ENCODE measurements at places on chromosomes 2 and 18.

- DNase-seq = peak; percentile 57
These were observed 321.7 kb upstream of the REV1 start for GRCh38 chr2:99811544-99811943.

GRCh38 chr2:121291251-121291580, 6.2 kb upstream of the TFCP2L1 start:
- DNase-seq = no peak

DNA sequence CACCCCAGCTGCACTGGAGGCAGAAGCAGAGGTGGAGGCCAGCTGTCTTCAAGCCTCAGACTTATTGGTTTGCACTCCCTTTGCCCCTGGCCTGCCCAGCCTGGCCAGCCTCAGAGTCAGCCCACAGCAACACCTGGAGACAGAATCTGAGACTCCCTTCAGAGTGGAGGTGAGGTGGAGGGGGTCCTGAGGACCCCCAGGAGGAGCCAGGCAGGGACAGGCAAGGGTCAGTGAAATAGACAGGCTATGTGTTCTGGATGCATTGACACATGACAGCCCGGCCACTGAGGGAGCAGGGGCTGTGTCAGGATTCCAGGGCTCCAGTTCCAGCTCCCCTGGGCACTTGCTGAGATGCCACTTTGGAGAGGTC, 309.7 kb downstream of the MYCN start:
- no peak for DNase-seq

GRCh38 chr2:179218848-179219594, 45.6 kb downstream of the SESTD1 start:
- DNase-seq = peak; percentile 83

DNA sequence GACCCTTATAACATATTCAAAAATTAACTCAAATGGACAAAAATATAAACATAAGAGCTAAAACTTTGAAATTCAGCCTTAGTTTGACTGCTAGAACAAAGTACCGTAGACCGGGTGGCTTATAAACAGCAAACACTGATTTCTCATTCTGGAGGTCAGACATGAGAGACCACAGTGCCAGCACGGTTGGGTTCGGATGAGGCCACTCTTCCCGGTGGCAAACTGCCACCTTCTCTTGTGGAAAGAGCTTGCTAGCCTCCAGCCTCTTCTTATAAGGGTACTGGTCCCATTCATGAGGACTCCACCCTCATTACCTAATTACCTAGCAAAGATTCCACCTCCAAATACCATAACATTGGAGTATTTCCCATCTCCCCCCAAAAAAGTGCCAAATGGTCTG, 91.3 kb downstream of the FAM210A start:
- DNase-seq = no peak

- peak; percentile 54 for DNase-seq
These were observed 128.0 kb downstream of the OLA1 start for GRCh38 chr2:174120346-174120745.

- peak; percentile 21 for DNase-seq
These were observed 98.5 kb downstream of the ATAD2B start for GRCh38 chr2:23828256-23828980.

DNA sequence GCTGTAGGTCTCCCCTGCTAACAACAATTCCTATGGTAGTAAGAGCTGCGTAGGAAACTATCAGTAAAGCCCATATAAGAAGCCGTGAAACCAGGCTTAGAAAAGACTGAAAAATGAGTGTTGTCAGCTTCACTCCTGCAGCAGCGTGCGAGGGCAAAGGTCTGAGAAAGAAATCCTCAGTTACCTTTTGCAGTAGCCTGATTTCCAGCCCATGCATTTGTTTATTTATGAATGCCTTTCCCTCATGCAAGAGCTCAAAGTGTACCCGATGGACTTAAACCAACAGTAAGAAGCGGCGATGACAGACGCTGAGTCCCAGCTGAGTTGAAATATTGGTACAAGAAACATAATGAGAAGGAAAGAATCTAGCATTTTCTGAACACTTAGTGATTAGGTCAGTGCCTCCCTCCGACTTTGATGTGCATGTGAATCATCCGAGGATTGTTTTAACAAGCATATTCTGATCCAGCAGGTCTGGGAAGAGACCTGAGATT, 15.0 kb upstream of the POLI start:
- peak; percentile 60 for DNase-seq

GRCh38 chr2:88735853-88736252, 44.4 kb downstream of the RPIA start:
- DNase-seq = peak; percentile 40

- no peak for DNase-seq
These were observed 210.3 kb upstream of the SMAD2 start for GRCh38 chr18:48140731-48141130.

DNA sequence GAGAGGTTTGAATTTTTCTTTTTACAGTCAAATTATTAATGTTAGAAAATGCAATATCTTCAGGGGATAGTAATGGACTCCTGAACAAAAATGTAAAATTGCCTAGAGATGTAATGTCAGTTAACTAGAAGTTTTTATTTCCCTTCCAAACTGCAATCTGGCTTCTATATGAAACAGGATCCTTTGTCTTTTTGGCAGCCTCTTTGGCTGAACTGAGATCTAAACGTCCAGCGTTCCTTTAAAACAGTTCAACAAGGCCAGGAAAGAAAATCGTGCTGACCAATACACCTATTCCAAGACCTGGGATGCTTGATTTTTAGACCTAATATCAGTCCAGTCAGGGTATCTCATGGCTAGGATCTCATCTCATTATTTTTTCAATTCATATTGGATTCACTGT, 245.5 kb downstream of the FIGN start:
- no peak for DNase-seq

- DNase-seq = no peak
These were observed 114.1 kb downstream of the ZNF516 start for GRCh38 chr18:76380791-76381405.

DNA sequence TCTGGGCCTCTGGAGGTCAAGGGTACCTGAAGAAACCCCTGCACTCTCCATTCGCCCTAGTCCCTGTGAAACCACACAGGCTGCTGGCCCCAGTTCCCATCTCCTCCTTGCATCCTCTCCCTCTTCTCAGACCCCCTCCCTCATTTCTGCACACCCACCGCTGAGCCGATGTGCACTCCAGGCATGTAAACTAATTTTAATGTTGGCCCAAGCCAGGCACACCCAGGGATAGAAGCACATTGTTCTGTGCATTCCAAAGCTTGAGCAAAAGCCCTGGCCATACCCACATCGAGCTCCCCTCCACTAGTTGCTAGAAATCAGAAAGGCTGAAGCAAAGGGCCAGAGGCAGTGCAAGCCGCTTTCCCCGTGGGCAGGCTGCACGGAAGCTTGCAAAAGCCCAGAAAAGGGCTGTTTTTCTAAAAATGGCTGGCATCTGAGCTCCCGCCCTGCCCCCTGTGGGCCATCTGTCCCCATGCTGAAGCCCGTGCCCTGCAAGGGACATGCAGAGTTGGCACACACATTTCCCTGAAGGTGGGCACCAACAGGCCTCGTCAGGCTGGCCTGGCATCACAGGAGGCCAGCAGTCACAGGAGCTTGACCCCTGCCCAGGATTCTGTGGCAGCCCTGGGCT, 181.6 kb downstream of the SMAD7 start:
- DNase-seq = no peak

DNA sequence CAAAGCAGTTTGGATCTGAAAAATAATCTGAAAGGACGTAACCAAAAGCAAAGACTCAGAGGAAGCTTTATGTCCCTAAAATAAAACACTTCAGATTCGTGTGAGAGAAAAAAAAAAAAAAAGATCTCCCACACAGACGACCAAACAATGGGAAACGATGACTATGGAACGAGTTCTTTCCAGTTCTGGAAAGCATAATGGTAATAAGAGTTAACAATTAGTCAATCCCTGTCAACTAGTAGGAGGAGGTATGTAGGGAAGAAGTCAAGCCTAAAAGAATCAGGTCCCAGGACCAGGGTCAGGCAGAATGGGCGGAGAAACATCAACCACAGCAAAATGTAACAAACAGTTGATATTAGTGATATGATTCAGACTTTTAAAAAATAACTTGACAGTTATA, 170.3 kb upstream of the SETBP1 start:
- DNase-seq = no peak

- DNase-seq = peak; percentile 9
These were observed 12.2 kb downstream of the MYO3B start for GRCh38 chr2:170190172-170190571.

DNA sequence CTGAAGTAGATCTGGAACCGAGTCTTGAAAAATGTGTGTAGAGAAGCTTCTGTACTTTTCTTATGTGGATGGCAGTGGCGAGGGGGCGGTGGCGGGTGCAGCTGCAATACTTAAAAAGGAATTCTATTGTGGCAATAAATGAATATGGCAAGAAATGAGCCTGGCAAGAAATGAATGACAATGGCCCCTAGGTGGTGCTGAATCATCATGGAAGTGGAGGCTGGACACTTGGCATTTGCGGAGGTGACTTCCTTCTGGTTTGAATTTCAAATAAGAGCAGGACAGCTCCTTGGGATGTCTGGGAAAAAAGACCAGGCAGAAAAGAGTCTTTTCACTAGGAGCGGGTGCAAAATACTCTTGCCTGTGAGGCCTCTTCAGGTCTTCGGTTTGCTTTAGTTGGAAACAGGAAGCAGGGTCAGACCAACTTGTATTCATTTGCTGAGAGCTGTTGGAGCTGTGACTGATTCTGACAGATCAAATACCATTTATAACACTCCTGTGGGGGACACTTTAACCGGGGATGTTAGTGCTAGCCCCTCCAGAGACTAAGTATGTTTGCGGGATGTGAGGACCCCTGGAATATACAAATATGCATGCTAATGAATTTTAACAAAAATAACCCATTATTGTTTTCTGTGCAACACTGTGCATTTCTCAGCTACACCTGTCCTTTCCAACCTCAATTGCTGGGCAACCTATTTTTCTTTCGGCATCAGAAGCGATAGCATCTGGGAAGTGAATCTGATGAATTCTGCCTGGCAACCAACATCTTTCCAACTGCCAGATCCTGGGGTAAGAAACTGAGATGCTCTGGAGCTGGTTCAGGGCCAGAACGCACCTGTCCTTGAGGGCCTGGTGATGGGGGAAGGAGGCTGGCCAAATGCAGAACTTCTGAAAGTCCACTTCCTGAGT, 35.4 kb downstream of the FASTKD2 start:
- DNase-seq = peak; percentile 84

DNA sequence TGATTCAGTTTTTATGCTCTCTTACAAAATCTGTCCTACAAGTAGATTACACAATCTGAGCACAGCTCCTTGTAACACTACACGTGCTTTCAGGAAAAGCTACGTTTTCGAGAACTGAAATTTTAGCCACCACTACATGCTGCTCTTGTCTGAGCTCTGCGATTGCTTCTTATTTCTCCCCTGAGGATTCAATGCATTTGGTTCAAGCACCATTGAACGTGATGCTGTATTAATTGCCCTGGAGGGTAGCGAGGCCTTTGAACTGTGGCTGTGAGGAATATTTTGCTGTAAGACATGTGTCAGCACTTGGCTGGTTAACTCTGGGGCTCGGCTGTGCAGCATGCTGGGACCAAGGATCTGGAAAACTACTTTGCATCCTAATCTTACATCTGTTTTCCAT, 405.8 kb downstream of the EPHA4 start:
- DNase-seq = no peak

DNA sequence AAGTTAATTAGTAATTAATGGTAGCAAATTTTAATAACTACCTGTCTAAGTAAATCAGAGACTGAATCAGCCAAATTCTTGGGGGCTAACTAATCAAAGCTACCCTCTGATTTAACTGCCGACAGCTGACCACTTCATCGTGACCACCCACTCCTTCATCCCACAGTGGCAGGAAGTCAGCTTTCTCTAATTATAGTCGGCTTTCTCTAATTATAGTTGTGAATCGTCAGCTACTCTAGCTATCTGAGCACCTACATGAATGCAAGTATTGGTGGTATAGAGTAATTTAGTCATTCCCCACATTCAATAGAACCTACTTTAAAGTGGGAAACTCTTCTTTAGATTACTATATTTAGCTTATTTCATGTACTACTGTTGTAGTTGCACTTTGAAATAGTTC, 185.5 kb downstream of the PTGR3 start:
- DNase-seq = no peak

DNA sequence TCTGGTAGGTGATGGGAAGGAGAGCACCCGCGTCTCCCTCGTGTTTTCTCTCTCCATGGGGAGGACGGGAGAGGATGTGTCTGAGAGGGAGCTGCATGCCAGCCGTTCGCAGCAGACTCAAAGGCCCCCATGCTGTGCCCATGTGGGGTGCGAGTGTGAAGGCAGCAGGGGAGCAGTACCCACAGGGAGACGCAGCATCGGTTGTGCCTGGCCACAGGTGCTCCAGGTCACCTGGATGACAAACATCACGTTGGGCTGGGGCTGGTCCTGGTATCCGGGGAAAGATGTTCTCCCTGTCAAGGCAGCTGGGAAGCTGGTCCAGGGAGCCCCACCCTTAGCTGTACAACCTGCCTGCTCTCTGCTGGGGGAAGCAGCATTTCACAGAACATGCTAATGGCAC, 119.5 kb upstream of the SALL3 start:
- DNase-seq = no peak

DNA sequence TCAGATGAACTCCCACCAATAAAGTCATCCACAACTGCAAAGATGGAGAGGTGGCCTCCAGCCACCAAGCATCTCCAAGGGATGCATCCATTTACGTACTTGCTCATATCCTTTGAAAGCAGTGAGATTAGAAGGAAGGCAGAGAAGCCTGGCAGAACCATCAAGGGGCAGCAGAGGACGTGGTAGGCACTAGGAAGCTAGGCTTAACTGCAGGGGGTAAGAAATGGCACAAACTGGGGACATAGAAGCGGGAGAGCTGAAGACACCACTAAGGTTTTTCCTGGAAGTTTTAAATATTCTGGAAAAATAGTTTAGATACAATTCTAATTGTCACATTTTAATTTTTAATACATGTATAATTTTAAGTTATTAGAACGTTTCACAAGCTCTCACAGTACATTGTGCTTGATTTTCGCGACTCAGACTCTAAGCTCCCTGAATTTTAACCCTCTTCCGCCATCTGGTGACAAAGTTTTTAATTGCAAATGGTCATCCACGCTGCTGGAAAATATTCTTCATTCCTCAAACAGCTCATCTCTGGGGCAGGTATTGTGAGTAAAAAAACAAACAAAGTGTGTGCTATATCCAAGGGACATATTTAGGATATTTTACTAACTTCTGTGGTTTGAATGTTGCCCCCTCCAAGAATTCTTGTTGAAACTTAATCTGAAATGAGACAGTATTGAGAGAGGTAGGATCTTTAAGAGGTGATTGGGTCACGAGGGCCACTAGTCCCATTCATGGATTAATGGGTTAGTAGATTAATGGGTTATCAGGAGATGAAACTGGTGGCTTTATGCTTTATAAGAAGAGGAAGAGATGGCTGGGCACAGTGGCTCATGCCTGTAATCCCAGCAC, 1.6 kb upstream of the PSTPIP2 start:
- DNase-seq = peak; percentile 83

DNA sequence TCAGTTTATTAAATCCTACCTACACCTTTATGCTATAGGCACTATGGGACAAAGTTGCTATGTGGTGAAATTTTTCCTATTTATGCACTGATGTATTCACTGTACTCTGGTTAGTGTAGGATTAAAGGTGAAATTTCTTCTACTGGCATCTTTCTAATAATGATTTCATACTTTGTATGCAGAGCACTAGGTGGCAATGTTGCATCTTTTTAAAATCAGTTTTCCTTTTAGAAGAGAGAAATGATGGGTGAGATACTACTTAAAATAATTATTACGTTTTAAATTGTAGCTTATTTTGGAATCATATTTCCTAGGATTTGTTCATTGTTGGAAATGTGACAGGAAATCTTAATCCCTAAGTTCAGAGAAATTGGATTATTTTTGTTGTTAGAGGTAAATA, 150.9 kb downstream of the CD8B2 start:
- DNase-seq = no peak

- no peak for DNase-seq
These were observed 151.2 kb downstream of the CAPN13 start for GRCh38 chr2:30656079-30656478.

All from MCF 10A (cell line).